Stimulated activated CD4-positive, alpha-beta T cell treated with anti-CD3 and anti-CD28 coated beads, TNF-alpha, amount 100 ng/mL, for 4 hours (primary cell): ENCODE measurements at places on chromosomes 12 and 14.

GRCh38 chr12:114655934-114656749 lies 27.8 kb downstream of the TBX3 start:
- DNase-seq: no peak

- no peak for DNase-seq
These were observed 838.6 kb downstream of the RPS29 start for GRCh38 chr14:48747561-48748089.

DNA sequence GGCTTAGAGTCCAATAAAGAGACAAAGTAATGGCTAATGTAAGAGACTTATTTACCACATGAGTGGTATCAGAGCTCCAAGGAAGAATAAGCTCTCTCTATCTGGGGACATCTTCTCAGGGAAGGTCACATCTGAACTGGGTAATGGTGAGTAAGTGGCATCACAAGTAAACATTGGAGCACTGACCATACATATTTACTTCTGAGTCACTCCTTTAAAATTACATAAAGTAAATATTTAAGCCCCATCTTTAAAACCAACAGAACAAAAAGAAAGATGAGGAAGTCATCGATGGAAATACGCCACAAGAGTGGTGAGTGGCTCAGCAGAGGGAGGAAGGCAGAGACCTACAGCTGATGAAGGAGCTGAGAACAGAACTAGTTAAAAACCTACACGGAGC lies 159.9 kb downstream of the DUSP6 start:
- no peak for DNase-seq

DNA sequence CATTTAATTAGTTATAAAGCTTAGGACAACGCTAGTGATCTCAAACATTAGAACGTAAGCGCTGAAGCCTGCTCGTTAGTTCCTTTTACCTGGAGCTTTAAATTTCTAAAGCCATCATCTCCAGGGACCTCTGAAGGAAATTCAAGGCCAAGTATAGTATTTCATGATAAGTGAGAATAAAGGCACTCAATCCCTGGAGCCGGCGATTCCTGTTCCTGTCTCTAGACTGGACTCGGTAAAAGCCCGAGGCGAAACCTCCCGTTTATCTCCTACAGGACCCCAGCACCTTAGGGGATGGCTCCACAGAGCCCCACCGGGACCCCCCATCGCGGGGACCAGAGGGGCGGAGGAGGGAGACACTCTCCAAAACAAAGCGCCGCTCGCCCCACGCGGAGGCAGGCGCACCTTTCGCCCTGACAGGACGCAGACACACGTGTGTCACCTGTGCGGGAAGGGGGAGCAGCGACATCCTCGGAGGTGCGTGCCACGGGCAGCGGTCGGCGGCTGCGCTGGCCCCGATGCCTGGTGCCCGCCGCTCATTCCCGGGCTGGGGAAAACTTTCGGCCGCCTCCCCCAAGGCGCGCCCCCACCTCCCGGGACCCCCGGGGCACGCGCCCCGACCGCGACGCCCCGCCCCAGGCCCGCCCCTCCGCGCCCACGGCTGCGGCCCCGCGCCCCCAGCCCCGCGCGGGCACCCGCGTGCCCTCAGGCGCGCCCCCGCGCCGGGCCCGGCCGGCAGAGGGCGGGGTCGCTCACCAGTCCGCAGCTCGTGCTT lies 678 bp downstream of the RPS6KA5 start:
- peak; percentile 42 for DNase-seq

GRCh38 chr12:113208041-113208934 lies 13.0 kb upstream of the TPCN1 start:
- no peak for DNase-seq

DNA sequence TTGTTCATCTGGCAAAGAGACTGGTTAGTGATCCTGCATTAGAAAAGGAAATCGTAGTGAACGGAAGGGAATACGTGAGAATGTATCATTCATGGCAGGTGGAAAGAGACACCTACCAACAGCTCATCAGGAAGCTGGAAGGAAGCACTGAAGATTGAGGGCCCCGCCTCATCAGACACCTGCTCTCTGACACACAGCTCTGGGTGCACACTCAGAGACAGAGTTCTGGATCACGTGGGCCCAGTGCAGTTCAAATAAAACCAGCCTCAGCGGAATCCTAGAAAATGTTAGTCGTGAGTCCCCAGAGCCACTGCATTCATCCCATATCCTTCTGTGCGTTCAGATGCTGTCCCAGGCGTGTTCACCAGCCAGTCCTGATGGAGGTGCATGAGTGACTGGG lies 129.7 kb downstream of the GLT1D1 start:
- DNase-seq: no peak

DNA sequence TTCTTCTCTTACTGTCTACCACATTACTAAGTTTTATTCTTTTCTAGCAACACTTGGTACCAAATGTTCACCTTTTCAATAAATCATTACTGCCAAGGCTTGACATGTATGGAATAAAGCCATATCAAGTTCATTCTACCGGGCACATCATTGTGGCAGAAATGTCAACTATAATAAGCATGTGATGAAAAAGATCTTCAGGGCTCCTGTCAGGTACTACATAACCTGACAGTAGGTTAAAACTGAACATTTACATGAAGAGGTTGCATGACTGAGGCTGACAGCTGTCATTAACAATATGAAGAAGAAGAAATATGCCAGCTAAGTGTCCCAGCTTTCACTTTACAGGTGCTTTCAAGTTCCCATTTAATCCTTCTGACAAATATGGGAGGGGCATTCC lies 178.9 kb downstream of the KCNH5 start:
- no peak for DNase-seq

- no peak for DNase-seq
These were observed 68.3 kb upstream of the TUNAR start for GRCh38 chr14:95808371-95808770.

DNA sequence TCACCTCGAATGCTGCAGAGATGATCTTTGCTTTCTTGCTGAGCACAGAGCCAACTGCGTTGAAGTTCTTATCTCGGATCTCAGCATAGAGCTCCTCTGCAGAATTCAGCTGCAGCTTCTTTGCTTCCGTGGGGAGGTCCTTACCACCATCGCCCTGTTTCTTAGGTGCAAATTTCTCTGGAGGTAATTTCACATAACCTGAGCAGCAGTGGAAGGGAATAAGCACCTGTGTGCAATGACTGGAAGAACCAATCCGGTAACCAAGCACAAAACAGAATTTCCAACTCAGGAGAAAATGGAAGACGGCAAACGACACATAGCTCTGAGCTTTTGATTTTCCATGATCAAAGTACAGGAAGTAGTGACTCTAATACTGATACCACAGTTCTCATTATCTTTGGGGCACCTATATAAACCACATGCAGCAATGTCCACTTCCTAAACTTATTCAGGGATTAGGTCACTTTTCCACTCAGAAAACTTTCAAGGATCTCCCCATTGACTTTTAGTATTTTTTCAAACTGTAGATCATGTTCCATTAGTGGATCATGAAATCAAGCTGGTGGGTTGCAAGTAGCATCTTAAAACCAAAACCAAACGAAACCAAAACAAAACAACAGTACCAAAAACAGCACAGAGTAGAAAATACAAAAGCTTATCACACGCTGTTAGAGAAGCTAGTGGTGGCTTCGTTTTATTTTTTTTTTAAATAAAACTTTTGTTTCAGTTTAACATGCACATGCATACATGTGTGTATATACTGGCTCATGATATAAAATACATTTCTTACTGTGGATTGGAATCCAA lies 18.9 kb upstream of the DIABLO start:
- no peak for DNase-seq

DNA sequence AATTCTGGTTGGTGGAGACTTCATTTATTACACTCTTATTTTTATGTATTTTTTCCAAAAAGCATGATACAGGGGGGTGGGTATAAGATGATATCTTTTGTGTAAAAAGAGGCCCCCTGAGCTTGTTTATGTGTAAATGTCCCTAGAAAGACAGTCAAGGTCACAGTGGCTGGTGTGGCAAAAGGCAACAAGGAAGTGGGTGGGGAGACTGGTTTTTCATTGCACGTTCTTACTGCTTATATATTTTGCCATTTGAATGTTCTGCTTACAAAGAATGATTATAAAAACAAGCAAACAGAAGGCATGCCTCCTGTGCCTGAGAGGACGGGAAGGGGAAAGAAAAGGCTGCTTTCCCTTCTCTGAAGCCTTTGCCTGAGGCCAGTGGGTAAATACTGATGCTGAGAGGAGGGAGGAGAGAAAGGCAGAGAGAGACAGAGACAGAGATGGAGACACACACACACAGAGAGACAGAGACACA lies 24.1 kb upstream of the ADIPOR2 start:
- DNase-seq: no peak

GRCh38 chr14:102085948-102086708 lies 716 bp downstream of the HSP90AA1 start:
- DNase-seq: no peak

DNA sequence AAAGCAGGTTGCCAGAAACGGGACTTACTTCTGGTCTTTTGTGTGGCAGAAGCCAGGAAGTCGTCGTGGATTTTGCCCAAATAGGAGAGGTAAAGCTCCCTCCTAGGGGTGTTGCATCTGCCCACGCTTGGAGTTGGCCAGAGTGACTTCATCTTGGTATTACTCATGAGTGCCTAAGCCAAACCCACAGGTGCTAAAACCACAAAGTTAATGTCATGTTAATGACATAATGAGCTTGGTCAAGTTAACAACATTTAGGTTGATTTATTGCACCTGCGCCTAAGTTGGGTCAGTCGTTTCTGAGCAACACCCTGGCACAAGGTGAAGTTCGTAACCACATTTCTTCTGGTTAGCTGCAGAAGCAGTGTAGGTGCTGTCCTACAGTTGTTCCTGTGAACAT lies 225.2 kb downstream of the FUT8 start:
- peak; percentile 0 for DNase-seq

DNA sequence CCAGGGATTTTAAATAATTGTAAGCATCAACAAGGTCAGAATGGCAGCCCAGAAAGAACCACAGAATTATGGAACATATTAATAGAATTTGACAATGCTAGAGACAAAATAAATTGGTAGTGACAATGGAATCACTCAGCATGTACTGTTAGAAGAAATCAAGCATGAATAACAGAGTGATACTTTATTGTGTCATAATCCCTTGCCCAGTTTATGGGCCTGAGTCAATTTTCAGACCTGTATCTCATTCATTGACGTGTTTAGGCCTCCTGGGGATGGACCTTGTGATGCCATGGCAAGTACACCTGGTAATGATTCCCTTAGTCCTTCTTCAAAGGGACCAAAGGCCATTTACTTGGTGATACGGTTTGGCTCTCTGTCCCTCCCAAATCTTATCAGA lies 12.8 kb upstream of the CCDC91 start:
- no peak for DNase-seq

DNA sequence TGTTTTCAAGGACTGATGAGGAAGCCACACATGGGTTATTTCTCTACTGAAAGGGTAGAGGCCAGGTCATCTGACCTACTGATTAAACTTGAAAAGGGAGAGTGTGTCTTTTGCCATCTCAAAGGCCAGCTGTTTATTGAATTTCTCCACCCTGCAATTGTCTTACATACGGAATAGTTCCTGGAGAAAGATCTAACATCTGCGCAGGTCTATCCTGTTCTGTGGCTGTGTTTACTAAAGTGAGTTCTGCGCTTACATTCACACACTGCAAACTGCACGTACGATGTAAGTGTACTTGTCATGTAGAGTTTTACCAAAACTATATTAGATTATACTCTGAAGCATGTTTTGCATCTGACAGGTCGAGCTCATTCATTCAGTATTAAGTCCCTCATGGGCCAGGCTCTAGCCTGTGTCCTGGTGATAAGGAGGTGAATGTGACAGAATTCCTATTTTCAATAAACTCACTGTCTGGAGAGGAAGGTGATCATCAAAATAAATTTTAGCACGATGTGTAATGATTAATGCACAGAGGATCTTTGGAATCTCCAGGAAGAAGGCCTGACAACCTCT lies 96.6 kb downstream of the PRKCH start:
- DNase-seq: no peak

DNA sequence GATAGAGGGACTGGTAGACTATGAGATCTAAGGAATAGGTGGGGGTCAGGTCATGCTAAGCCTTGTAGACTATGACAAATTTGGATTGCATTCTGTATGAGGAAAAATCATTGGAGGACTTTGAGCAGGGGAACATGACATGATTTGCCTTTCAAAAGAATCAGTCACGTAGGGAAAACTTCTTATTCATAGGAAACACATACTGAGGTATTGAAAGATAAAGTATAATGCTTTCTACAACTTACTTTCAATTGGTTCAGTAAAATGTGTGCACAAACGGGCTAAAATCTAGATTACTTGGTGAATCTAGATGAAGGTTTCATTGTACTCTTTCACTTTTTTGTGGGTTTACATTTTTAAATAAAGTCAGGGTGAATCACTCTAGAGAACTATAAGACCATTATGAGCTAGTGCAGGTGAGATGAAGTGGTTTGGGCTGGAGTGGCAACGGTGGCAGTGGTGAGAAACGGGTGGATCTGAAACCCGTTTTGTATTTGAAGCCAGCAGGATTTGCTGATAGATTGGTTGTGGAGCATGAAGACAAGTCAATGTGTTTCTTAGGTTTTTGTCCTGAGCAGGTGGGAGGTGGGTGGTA lies 6.7 kb downstream of the BBS10 start:
- DNase-seq: no peak

DNA sequence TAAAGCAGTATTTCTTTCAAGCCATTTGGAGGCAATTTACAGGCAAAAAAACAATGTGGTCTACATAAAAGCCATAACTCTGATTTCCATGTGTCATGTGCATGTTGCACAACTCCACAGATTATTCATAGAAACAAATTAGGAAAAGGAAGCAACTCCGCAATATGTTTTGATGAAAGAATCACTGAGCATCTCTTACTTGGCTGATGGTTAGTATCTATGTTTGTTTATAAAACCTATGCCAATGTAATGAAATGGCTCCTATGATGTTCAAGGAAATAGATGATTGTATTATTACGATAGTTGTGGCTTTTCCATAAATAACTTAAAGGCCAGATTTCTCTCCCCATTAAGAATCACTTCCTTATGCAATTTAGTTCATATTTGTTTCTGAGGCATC lies 373.7 kb downstream of the CCDC91 start:
- no peak for DNase-seq

- no peak for DNase-seq
These were observed 27.4 kb upstream of the PRKD1 start for GRCh38 chr14:29955087-29955486.

DNA sequence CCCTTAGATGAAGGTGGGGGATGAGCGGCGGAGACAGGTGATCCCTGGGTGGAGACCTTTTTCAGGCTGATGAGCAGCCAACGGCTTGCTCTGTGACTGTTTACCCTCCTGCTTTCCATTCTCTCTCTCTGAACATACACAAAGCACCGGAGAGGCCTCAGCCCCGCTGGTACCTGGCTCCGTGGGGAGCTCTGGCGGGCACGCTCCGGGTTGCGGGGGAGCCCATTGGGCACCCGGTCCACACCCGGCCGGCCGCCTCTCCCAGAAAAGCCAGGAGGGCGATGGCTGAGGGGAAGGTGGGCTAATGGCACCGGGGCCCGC lies 545 bp downstream of the SMARCC2 start:
- no peak for DNase-seq

GRCh38 chr14:99513946-99514551 lies 32.8 kb downstream of the CCNK start:
- DNase-seq: no peak

GRCh38 chr12:51496895-51497294 lies 72.3 kb downstream of the SLC4A8 start:
- DNase-seq: no peak
